ENCODE measurements at places on chromosomes 13 and 19.

GRCh38 chr19:38033658-38034491, 126.9 kb downstream of the SIPA1L3 start:
- DNase-seq = no peak

DNA sequence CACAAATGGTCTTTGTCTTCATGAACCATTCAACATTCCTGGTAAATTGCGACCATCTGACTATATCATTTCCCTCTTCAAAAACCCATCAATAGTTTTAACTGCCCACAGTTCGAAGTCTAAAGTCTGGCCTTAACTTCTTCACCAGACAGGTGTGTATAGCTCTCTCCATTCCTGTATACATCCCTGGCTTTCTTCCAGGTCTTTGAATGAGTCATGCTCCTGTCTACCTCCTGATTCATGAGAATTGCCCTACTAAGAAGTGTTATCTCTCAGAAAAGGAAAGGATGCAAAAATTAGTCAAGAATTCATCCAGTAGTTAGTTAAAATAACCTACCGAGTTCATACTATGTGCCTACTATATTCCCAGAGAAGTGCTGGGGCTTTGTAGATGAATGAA, 225.0 kb downstream of the TBC1D4 start:
- DNase-seq = peak; percentile 9

- no peak for DNase-seq
These were observed 78.8 kb downstream of the SERP2 start for GRCh38 chr13:44452418-44452817.

DNA sequence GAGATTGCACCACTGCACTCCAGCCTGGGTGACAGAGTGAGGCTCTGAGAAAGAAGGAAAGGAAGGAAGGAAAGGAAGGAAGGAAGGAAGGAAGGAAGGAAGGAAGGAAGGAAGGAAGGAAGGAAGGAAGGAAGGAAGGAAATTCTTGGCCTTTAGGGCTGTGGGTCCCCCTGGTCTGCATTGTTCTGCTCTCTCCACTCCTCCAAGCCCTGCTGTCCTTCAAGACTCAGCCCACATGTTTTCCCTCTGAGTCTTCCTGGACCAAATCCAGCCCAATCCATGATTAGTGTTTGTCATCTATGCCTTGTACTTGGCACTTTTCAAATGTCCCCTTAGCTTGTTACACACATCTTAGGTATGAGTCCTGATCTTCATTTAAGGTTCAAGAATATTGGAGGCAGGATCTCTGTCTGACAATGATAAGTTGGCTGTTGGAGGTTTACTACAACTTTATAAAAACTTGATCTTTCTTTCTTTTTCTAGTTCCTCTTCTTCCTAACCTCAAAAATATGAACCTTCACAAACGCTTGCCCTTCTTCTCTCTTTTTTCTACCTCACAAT, 48.8 kb upstream of the INTS6 start:
- DNase-seq = no peak

DNA sequence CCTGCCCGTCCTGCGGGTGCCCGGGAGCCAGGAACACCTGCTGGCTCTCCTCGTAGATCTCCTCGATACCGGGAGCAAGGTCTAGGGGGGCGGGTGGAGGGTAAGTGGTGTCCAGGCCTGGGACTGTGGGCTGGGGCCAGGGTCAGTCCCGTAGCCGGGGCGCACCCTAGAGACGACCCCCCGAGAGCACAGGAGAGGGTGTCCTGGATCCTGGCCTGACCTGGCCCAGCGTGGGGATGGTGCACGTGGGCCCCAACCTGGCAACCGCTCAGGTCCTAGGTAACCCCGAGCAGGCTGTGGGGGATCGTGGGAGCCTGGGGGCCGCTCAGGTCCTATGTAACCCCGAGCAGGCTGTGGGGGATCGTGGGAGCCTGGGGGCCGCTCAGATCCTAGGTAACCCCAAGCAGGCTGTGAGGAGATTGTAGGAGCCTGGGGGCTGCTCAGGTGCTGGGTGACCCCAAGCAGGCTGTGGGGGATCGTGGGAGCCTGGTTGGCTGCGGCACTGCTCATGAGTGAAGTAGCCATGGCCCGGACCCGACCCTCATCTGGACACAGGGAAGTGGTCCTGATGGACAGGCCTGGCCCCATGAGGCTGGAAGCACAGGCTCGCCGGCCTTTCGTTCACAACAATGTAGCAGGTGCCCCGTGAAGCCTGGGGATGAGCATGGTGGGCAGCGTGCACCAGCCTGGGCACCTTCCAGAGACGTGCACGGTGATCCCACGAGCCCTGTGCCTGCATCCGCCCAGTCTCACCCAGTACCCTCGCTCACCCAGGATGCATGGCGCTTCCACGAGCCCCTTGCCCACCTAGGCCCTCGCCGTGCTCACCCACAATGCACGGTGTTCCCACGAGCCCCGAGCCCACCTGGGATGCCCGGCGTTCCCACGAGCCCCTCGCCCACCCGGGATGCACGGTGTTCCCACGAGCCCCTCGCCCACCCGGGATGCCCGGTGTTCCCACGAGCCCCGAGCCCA, 6.2 kb downstream of the GPX4 start:
- no peak for DNase-seq

DNA sequence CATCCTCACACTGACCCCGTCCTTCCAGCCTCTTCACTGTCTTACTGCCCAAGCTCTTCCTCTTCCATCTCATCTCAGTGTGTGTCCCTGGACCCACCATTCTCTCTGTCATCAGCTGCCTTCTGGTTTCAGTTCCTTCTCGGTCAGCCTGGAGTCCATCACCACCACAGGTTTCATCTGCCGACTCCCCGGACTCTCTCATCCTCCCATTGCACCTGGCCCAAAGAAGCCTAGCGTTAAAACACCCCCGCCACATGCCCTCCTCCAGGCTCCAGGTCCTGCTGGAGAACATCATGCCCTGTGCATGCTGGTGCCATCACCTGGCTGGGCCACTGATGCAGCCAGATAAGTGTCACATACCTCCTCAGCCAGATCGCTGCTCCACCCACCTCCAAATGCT, 122.1 kb upstream of the GPR12 start:
- no peak for DNase-seq

GRCh38 chr19:13463296-13463695, 43.0 kb downstream of the CACNA1A start:
- peak; percentile 28 for DNase-seq

DNA sequence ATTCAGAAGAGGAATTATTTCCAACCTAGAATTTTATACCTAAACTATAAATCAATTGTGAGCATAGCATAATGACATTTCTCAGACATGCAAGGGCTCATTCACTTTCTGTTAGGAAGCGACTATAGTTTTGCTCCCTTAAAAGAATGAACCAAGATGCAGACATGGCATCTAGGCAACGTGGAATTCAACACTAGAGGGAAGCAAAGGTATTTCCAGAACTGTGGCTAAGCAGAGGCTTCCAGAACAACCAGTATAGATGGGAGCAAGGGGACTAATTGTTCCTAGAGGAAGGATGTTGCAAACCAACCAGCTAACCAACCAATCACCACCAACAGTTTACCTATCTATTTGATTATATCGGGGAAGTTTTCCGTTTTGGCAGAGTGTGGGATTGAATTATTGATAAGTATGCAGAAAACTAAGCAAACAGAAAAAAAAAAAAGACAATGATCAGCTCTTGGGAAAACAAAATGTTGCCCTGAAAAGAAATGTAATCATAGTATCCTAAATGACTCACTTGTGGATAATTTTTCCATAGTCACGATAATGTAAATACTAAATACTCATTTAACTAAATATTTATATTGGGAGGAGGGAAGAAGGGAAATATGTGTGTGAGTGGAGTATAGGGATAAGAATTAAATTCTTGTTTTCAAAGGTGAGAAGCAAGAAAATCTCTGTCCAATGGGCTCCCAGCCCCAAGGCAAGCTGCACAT, 21.1 kb downstream of the ARL11 start:
- no peak for DNase-seq

DNA sequence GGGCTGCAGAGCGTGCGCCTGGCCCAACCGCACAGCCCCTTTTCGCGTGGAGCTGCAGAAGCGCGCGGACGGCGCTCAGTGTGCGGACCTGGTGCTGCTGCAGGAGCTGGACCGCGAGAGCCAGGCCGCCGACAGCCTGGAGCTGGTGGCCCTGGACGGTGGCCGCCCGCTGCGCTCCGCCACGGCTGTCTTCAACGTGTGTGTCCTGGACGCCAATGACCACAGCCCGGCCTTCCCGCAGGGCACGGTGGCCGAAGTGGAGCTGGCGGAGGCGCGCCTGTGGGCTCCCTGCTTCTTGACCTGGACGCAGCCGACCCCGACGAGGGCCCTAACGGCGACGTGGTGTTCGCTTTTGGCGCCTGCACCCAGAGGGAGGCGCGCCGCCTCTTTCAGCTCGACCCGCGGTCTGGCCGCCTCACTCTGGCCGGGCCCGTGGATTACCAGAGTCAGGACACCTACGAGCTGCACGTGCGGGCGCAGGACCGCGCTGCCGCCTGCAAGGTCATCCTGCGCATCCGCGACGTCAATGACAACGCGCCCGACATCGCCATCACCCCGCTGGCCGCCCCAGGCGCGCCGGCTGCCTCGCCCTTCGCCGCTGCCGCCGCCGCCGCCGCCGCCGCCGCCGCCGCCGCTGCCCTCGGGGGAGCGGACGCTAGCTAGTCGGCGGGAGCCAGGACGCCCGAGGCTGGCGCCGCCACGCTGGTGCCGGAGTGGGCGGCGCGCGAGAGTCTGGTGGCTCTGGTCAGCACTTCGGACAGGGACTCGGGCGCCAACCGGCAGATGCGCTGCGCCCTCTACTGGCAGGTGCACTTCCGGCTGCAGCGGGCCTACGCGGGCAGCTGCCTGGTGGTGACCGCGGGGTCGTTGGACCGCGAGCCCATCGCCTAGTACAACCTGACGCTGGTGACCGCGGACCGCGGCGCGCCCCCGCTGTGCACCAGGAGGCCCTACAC, 172.2 kb downstream of the OLFM4 start:
- DNase-seq = peak; percentile 50

DNA sequence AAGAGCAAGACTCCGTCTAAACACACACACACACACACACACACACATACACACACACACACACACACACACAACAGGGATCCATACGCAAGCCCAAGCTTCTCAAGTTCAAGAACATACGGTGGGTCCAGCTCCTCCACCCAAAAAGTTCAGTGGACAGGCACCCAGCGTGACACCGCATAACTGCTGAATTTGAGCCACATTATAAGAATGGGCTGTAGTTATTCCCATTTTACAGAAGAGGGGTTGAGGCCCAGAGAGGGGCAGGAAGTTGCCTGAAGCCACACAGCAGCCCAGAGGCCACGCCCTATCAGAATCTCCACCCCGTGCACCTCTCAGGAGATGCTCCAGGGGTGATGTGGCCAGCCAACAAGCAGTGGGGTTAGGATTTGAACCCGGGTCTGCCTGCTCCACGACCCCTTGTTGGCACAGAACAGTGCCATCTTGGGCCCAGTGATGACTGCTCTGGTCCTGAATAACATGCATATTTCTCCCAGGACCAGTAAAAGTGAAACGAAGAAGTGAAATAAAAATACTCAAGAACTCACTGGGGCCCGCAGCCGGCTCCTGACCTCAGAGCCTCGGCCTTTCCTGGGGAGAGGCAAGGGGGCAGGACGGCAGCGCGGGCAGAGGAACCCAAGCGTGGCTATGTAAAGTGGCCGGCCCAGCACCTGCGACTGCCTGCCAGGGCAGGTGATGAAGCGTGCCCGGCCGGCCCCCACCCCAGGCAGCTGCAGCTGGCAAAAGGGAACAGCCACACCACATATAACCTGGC, 61.9 kb downstream of the AP1M1 start:
- DNase-seq = no peak

DNA sequence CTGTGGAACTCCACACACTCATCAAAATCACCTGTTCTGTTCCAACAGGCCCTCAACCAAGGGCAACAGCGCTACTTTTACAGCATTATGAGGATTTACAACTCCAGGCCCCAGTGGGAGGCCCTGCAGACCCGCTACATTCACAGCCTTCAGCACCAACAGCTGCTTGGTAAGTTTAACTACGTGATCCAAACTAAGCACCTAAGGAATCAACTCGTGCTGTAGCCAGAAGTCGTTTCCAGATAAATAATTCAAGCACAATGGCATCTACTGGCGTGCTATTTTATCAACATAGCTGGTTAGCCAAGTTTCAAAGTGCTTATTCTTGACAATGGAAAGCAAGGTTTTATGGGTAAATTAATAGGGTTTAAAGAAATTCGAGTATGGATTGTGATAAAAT, 5.3 kb downstream of the FAM216B start:
- DNase-seq = no peak

DNA sequence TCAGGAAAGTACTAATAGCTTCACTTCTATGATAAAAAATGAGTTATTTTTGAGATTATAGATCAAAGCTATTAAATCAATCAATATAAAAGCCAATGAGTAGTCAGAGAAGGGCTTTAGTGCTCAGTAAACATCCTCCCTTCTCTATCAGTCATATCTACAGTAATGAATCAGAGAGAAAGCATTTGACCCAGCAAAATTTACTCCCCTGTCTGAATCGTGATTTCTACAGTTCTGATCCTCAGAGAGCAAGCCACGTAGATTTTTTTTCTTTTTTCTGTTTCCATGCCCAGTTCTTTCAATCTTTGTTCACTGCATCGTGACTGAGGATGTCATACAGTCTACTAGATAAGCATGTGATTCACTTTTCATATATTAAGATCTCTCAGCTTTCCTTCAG, 16.2 kb upstream of the MBNL2 start:
- no peak for DNase-seq

All from hematopoietic multipotent progenitor cell treated with erythropoietin and hydrocortisone succinate and interleukin-3 and kit ligand, for 8 days (in vitro differentiated cells).